T-cell (primary cell): ENCODE measurements at places on chromosomes 1 and 21. TPM values are rescaled to one million over a fixed set of nuclear protein-coding genes. Genes with fewer than 3 reads are reported as not detected.

GRCh38 chr1:10975567-10976326 is 36.7 kb upstream of the TARDBP start:
- H3K27me3 ChIP-seq = no peaks in the 10 kb centered on the region
- H3K4me3 ChIP-seq = no peak overlapping the region
- no peaks in the 10 kb centered on the region for H3K36me3 ChIP-seq
- DNase-seq = no peak
- no peaks in the 10 kb centered on the region for H3K4me1 ChIP-seq
- H3K27ac ChIP-seq = no peak overlapping the region

Gene TPTE
- not detected for total RNA-seq

GRCh38 chr1:227322376-227322775 is 4.1 kb upstream of the CDC42BPA start:
- no peak for DNase-seq
- no peak overlapping the region for H3K4me3 ChIP-seq
- H3K4me1 ChIP-seq = peaks cover 3% of the 10 kb centered on the region
- no peak overlapping the region for H3K27ac ChIP-seq
- peaks cover 23% of the 10 kb centered on the region for H3K27me3 ChIP-seq
- no peaks in the 10 kb centered on the region for H3K36me3 ChIP-seq

- no peaks in the 10 kb centered on the region for H3K36me3 ChIP-seq
- H3K4me3 ChIP-seq = no peak overlapping the region
- peaks cover 14% of the 10 kb centered on the region for H3K4me1 ChIP-seq
- no peak for DNase-seq
These were observed 33.4 kb downstream of the CYP2J2 start for GRCh38 chr1:59892841-59893811.

DNA sequence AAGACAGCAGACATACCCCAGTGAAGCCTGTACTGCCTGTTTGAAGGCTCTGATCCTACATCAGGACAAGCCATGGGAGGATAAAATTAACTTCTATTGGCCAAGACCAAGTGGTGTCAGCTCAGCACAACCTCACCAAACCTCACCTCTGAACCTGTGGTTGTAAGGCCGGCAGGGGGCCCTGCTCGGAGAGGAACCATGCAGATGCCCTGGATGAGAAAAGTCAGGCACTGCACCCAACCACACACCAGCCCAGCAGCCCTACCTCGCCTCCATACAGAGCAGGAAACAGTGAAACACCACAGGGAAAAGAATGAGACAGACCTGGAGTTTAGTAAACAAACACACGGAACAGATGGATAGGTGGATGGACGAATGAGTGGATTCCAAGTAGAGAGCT is 70.0 kb upstream of the PAX7 start:
- peaks cover 58% of the 10 kb centered on the region for H3K27me3 ChIP-seq
- DNase-seq = no peak
- H3K4me3 ChIP-seq = no peak overlapping the region
- no peaks in the 10 kb centered on the region for H3K36me3 ChIP-seq
- no peak overlapping the region for H3K27ac ChIP-seq

Gene CFHR3
- not detected for total RNA-seq

GRCh38 chr1:1703796-1704195 is 11.2 kb upstream of the SLC35E2B start:
- DNase-seq = no peak
- H3K27ac ChIP-seq = no peak overlapping the region
- no peak overlapping the region for H3K4me3 ChIP-seq
- H3K36me3 ChIP-seq = peaks cover 13% of the 10 kb centered on the region

Gene SRGAP2C
- total RNA-seq = 19.1 TPM

GRCh38 chr1:48552420-48552819 is 80.4 kb upstream of the SPATA6 start:
- no peak for DNase-seq
- H3K36me3 ChIP-seq = no peaks in the 10 kb centered on the region
- H3K27ac ChIP-seq = no peak overlapping the region
- H3K27me3 ChIP-seq = no peaks in the 10 kb centered on the region
- no peaks in the 10 kb centered on the region for H3K4me1 ChIP-seq
- no peak overlapping the region for H3K4me3 ChIP-seq

- DNase-seq = no peak
- H3K36me3 ChIP-seq = no peaks in the 10 kb centered on the region
- no peak overlapping the region for H3K4me3 ChIP-seq
- no peaks in the 10 kb centered on the region for H3K27me3 ChIP-seq
These were observed 52.7 kb upstream of the GRHL3 start for GRCh38 chr1:24266398-24266941.

Gene RHBDL2
- not detected for total RNA-seq

- H3K27me3 ChIP-seq = no peaks in the 10 kb centered on the region
- DNase-seq = no peak
- no peak overlapping the region for H3K4me3 ChIP-seq
- no peaks in the 10 kb centered on the region for H3K36me3 ChIP-seq
These were observed 8.7 kb downstream of the IER5 start for GRCh38 chr1:181097242-181097641.

DNA sequence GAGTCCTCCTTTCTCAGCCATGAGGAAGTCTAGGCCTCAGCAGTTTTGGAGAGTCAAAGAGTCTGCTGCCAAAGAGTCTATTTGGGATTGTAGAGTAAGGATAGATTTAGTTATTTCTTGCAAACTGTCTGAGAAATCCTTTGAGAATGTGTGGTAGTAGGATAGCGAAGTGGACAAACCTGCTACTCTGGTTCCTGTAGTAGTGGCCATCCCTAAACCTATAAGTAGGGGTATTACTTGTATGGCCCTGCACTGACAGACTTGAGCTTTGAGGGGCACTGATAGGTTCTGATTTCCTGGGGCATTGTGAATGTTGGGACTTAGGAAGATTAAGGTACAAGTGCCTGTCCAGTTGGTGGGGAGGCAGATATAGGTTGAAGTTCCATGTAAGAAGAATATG is 115.9 kb upstream of the SGIP1 start:
- H3K4me3 ChIP-seq = no peak overlapping the region
- H3K36me3 ChIP-seq = no peaks in the 10 kb centered on the region
- no peak for DNase-seq
- no peak overlapping the region for H3K27ac ChIP-seq

- peaks cover 28% of the 10 kb centered on the region for H3K4me1 ChIP-seq
- no peaks in the 10 kb centered on the region for H3K27me3 ChIP-seq
- no peak overlapping the region for H3K27ac ChIP-seq
- H3K4me3 ChIP-seq = no peak overlapping the region
- H3K36me3 ChIP-seq = no peaks in the 10 kb centered on the region
These were observed 118.3 kb downstream of the GALNT2 start for GRCh38 chr1:230185076-230186001.

GRCh38 chr1:86991549-86992186 is 77.2 kb downstream of the HS2ST1 start:
- no peak overlapping the region for H3K27ac ChIP-seq
- no peaks in the 10 kb centered on the region for H3K4me1 ChIP-seq
- H3K4me3 ChIP-seq = no peak overlapping the region
- H3K27me3 ChIP-seq = no peaks in the 10 kb centered on the region
- no peak for DNase-seq

DNA sequence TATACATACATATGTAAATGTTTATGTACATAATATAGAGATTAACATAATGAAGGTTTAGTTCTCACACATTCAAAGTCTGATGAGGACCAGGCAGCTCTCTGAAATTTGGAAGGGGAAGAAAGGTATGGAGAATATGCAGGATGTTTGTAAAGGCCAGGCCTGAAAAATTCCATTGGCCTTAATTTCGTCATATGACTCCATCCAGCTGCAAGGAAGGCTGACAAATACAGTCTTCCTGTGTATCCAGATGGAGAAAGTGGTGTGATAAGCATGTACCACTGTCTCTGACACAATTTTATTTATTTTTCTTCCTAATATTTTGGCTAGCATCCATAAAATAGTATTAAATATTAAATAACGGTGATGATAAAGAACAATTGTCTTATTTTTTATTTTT is 6.3 kb upstream of the SGIP1 start:
- peaks cover 6% of the 10 kb centered on the region for H3K27me3 ChIP-seq
- peaks cover 6% of the 10 kb centered on the region for H3K4me1 ChIP-seq
- H3K4me3 ChIP-seq = no peak overlapping the region
- no peaks in the 10 kb centered on the region for H3K36me3 ChIP-seq
- H3K27ac ChIP-seq = no peak overlapping the region
- no peak for DNase-seq

GRCh38 chr1:29592731-29593130 is 356.4 kb downstream of the PTPRU start:
- H3K27ac ChIP-seq = no peak overlapping the region
- no peaks in the 10 kb centered on the region for H3K36me3 ChIP-seq
- H3K4me3 ChIP-seq = no peak overlapping the region
- H3K4me1 ChIP-seq = no peaks in the 10 kb centered on the region

Gene OPRD1
- not detected for total RNA-seq

Gene SLFNL1
- 0.82 TPM for total RNA-seq

- H3K27me3 ChIP-seq = peaks cover 80% of the 10 kb centered on the region
- no peaks in the 10 kb centered on the region for H3K36me3 ChIP-seq
- H3K4me1 ChIP-seq = peaks cover 3% of the 10 kb centered on the region
These were observed 4.8 kb upstream of the HES5 start for GRCh38 chr1:2534687-2535441.

Gene RGS8
- not detected for total RNA-seq

GRCh38 chr1:119537966-119538365 is 31.0 kb downstream of the HSD3B1 start:
- H3K27ac ChIP-seq = no peak overlapping the region
- no peaks in the 10 kb centered on the region for H3K36me3 ChIP-seq

Gene DNASE2B
- total RNA-seq = not detected

DNA sequence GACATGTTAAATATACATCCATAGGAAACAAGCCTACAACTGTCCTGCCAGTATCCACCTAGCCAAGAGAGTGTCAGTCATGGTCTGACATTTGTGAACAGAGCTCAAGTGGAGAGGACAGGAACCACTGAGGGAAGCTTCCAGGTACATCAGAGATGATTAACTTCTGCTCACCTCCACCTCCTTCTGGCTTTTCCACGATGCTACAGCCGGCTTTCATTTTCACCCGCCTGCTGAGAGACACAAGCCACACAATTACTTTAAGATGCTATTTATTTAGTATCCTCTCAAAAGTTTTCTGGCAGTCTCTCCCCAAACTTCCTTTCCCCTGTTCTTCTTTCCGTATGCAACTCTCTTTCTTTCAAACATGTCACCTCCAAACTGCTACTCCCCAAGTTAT is 2.1 kb downstream of the ETV3 start:
- H3K4me1 ChIP-seq = peaks cover 56% of the 10 kb centered on the region
- H3K27ac ChIP-seq = no peak overlapping the region
- no peak overlapping the region for H3K4me3 ChIP-seq
- peaks cover 37% of the 10 kb centered on the region for H3K36me3 ChIP-seq
- DNase-seq = no peak
- H3K27me3 ChIP-seq = no peaks in the 10 kb centered on the region

Gene ADORA3
- total RNA-seq = 0.30 TPM

GRCh38 chr1:229689904-229690303 is 63.9 kb downstream of the URB2 start:
- H3K27me3 ChIP-seq = no peaks in the 10 kb centered on the region
- no peaks in the 10 kb centered on the region for H3K36me3 ChIP-seq
- H3K4me1 ChIP-seq = peaks cover 11% of the 10 kb centered on the region
- H3K27ac ChIP-seq = no peak overlapping the region
- DNase-seq = no peak

GRCh38 chr1:2506901-2507565 is 19.4 kb downstream of the PANK4 start:
- H3K4me3 ChIP-seq = no peak overlapping the region
- peaks cover 4% of the 10 kb centered on the region for H3K4me1 ChIP-seq
- peaks cover 38% of the 10 kb centered on the region for H3K36me3 ChIP-seq
- no peak for DNase-seq

Gene KCND3
- not detected for total RNA-seq

DNA sequence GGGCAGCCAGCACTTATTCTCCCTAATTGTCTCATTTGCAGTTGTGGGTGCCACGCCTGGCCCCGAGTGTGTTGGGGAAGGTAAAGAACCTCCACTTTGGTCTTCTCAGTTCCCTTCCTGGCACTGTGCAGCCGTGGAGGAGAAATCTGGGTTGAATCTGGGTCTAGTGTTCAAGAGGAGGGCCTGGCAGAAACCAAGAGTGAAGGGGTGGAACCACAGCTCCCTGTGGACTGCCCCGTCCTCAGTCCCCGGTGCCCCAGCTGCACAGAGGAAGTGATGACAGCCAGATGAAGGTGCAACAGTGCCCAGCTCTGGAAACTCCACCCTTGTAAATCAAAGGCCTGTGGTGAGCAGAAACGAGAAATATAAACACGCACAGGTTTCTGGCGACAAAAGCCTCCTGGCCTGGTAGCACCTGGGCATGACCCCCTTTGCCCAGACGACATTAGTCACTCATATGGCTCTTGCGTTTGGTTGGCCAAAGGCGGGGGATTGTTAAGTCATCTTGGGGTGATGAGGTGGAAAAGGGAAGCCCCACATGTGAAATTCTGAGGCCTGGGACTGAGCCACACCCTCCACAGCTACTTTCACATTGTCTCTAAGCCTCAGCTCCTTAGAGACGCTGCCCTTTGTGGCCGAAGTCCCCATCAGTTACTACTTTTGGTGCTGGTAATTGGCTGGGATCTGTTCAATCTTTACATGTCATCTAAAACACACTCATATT is 4.2 kb upstream of the ECE1 start:
- H3K4me1 ChIP-seq = peaks cover 94% of the 10 kb centered on the region
- DNase-seq = peak; percentile 92
- H3K27ac ChIP-seq = peak overlapping the region; percentile 100
- peak overlapping the region; percentile 48 for H3K4me3 ChIP-seq

- no peaks in the 10 kb centered on the region for H3K36me3 ChIP-seq
- no peaks in the 10 kb centered on the region for H3K4me1 ChIP-seq
- DNase-seq = no peak
- peaks cover 20% of the 10 kb centered on the region for H3K27me3 ChIP-seq
- no peak overlapping the region for H3K27ac ChIP-seq
These were observed 117.0 kb upstream of the ERRFI1 start for GRCh38 chr1:8142955-8143629.

Gene KRTAP19-3
- not detected for total RNA-seq

GRCh38 chr21:38056481-38056880 is 140.2 kb upstream of the KCNJ6 start:
- peaks cover 3% of the 10 kb centered on the region for H3K27me3 ChIP-seq
- H3K4me3 ChIP-seq = no peak overlapping the region
- no peaks in the 10 kb centered on the region for H3K36me3 ChIP-seq
- H3K4me1 ChIP-seq = no peaks in the 10 kb centered on the region

DNA sequence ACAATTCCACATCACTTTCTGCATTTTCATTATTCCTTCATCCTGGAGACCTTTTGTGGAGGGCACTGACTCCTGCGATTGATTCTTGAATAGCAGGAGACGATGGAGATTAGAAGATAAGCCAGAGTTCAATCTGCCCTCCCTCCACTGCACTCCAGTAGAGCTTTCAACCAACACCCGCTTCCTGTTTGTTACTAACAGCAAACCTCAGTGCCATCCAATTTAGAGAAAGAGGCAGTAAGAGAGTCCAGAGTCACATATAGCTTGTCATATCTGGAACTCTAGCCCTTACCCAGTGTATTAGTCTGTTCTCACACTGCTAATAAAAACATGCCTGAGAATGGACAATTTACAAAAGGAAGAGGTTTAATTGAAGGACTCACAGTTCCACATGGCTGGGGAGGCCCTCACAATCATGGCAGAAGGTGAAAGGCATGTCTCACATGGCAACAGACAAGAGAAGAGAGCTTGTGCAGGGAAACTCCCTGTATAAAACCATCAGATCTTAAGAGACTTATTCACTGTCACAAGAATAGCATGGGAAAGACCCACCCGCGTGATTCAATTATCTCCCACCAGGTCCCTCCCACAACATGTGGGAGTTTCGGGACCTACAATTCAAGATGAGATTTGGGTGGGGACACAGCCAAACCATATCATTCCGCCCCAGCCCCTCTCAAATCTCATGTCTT is 55.9 kb downstream of the PCBP3 start:
- H3K4me1 ChIP-seq = peaks cover 9% of the 10 kb centered on the region
- H3K4me3 ChIP-seq = no peak overlapping the region
- no peaks in the 10 kb centered on the region for H3K27me3 ChIP-seq
- H3K27ac ChIP-seq = no peak overlapping the region

Gene UMODL1
- 0.92 TPM for total RNA-seq
